Fibroblast of skin of left biceps (primary cell): ENCODE measurements at places on chromosomes 2 and 18.

DNA sequence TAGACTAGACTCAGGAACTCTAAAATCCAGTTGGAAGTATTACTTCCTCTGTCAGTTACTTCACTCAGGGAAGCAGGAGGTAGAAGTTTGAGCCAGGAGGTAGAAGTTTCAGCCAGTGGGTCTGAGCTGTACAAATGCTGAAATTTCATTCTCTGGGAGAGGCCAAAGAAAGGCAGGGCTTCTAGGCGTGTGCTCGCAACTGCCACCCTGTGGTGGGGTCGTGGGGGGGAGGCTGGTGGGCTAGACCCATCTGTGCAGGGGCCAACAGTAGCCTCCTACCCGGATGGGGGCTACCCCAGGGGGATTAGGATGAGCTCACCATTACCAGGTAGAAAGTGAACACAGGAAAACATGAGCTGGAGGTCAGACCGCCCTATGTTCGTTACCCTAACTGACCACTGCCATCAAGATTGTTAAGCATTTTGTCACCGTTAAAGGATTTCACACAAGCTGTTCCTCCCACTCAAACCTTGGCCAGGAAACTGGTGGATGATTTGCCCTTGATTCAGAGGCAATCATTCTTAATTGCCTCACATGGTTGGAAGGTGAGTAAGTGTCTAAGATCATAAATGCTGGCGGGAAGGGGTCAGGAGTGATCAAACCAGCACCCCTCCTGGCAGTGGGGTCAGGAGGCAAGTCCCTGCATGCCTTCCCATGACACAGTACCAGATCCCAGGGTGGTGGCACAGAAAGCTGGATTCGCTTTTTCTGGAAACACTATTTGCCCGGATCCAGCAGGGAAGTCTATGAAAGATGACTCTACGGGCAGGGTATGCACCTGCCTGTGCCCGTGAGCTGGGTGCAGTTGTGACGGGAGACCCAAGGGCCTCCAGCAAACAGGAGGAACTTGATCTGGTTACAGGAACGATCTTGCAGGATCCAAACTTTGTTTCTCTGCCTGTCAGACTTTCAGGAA is 5.2 kb upstream of the FHL2 start:
- no peak for DNase-seq

DNA sequence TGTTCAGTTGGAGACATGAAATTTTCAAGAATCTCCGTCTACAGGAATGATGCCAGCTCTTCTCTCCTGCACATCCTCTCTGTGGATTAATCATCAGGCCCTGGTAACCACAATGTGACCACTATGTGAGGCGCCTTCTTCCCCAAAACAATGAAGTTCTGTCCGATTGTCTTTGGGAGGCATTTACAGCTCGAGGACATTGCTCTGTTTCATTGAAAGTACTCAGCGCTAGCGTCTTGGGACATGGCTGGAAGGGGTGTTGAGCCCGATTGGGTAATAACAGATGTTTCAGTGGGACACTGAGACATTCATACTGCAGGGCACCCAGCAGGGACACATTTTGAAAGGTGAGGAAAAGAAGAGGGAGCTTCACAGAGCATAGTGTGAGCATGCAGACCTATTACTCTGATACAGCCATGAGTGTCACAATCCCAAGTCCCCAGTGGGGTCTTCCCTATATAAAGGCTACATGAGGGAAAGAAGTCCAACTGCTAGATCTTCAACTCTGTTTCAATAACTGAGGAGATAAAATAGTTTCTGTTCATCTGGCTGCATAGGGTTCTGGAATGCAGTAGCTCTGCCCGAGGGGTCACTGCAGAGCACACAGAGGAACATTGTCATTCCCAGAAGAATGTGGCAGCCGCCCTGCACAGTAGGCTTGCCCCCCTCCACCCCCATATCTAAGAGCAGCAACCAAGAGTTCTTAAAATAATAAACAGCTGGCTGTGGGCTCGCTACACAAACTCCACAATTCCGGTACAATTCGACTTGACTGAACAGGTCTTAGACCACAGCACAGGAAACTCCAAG is 237.3 kb downstream of the OSR1 start:
- peak; percentile 53 for DNase-seq

DNA sequence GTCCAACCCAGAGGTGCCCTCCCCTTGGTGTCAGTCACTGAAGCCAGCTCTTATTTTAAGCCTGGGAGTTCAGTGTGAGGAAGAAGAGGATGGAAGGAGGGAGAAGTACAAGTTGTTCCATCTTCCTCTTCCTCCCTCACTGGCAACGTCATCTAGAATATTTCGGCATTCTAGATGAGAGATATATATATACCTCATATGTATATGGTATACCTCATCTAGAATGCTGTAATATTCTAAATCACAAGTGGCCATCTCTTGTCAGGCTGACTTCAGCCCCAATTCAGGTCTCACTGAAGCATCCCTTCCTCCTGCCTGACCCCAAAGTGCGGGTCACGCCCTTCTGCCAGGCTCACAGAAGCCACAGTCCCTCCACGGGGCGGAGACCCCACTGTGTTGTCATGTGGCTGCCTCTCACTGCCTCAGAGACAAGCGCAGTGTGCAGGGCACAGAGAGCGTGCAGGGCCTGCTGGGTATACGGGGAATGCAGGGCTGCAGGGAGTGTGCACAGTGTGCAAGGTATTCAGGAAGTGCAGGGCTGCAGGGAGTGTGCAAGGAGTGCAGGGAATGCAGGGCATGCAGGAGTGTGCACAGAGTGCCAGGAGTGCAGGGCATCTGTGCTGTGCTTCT is 32.8 kb upstream of the B3GNT7 start:
- DNase-seq = no peak

DNA sequence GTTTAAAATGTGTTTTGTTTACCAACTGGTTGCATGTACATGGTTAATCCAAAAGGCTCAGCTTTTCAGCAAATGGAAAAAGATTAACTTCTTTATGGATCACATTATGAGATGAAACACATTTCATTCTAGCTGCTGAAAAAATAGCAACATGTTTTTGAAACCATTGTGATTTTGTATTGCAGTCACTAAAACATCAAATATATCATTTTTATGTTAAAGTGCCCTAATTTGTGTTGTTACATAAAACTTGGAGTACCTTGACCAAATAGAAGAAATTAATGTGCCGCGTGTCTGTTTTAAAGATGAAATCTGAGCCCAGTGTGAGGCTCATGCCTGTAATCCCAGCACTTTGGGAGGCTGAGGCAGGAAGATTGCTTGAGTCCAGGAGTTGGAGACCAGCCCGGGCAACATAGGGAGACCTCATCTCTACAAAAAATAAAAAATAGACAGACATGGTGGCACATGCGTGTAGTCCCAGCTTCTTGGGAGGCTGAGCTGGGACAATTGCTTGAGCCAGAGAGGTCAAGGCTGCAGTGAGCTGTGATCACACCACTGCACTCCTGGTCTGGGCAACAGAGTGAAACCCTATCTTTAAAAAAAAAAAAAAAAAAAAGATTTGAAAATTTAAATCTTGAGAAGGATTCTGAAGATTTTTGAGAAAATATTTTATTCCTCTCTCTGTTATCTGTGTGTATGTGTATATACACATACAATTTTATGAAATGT is 96.6 kb downstream of the FMNL2 start:
- no peak for DNase-seq

DNA sequence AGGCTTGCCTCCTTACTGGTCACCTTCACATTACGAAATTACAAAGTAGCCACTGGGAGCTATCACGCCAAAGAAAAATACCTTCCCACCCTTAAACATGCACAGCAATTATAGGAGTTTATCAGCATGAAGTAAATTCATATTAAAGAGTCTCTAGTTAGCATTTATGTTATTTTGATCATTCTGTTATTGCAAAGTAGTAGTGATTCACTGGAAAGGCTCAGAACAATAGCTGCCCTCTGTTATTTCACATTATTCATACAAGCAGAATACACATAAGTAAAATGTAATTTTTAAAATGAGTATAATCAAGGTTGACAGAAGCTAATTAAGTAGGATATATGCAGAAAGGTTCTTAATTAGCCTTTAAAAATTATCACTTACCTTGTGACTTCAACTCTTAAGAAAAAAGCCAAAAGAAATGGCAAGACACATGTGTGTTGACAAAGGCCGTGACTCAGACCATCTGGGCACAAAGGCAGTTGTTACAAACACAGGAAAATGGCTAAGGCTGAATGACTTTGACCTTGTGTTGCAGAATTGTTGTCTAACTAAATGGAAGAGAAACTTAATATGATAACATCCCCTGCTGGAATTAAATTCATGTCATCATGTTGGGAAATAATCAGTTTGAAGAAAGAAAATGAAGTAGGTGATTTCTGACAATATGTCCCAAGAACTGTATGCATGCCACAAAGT is 108.3 kb downstream of the ARL6IP6 start:
- DNase-seq = no peak

GRCh38 chr2:217866457-217866856 is 136.3 kb downstream of the TNS1 start:
- DNase-seq = no peak

- no peak for DNase-seq
These were observed 621.4 kb downstream of the NYAP2 start for GRCh38 chr2:226020956-226021355.

GRCh38 chr2:70670202-70670601 is 97.8 kb downstream of the ADD2 start:
- DNase-seq = no peak

GRCh38 chr18:23209796-23210195 is 74.5 kb downstream of the CABLES1 start:
- DNase-seq = no peak
